Non-pigmented ciliary epithelial cell (primary cell): ENCODE measurements at places on chromosomes 4 and X.

GRCh38 chr4:147318586-147318985 lies 162.3 kb upstream of the EDNRA start:
- DNase-seq: no peak

DNA sequence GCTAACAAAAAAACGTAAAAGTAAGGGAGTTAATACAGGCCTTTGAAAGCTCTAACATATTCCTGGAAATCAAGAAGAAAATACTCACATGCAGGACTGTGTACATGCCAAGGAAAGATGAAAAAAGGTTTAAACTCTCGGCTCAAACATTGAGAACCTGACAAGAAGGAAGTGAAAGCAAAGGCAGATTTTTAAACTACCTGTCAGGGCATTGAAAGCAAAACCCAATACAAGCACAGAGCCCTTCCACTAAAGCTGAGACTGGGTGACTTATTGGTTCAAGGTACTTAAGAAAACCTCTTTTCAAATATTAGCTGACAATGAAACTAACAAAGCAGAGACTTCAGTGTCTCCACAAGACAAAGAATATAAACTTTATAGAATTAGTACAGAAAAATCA lies 313.0 kb upstream of the GRID2 start:
- no peak for DNase-seq

- no peak for DNase-seq
These were observed 628.9 kb downstream of the TLL1 start for GRCh38 chr4:166501941-166502382.

GRCh38 chr4:189185810-189186432 lies 754.8 kb upstream of the FRG1 start:
- no peak for DNase-seq

GRCh38 chrX:130048686-130049222 lies 61.5 kb downstream of the ELF4 start:
- DNase-seq: no peak

- no peak for DNase-seq
These were observed 174.2 kb upstream of the DMD start for GRCh38 chrX:33385546-33385945.

DNA sequence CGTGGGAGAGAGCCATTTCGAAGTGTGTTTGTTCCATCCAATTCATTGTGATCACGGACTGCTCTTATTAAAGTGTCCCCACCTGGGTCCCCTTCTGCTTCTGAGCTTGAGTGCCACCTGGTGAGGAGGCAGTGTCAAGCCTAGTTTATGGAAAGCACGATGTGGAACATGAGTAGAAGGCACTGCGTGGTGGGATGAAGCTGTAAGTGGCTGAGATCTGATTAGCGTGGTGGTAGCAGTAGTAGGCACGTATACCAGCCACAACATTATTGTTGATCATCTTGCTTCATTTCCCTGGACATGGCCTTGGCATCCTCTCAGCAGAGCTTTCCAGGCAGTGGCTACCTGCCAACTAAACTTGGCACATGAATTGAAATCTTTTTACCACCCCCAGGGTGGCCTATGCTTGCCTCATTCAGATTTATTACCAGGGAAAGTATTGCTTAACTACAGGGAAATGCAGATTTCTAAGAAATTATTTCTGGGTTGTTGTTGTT lies 46.4 kb downstream of the GPAT3 start:
- DNase-seq: no peak

- DNase-seq: no peak
These were observed 229.2 kb upstream of the AFF2 start for GRCh38 chrX:148271263-148271662.

DNA sequence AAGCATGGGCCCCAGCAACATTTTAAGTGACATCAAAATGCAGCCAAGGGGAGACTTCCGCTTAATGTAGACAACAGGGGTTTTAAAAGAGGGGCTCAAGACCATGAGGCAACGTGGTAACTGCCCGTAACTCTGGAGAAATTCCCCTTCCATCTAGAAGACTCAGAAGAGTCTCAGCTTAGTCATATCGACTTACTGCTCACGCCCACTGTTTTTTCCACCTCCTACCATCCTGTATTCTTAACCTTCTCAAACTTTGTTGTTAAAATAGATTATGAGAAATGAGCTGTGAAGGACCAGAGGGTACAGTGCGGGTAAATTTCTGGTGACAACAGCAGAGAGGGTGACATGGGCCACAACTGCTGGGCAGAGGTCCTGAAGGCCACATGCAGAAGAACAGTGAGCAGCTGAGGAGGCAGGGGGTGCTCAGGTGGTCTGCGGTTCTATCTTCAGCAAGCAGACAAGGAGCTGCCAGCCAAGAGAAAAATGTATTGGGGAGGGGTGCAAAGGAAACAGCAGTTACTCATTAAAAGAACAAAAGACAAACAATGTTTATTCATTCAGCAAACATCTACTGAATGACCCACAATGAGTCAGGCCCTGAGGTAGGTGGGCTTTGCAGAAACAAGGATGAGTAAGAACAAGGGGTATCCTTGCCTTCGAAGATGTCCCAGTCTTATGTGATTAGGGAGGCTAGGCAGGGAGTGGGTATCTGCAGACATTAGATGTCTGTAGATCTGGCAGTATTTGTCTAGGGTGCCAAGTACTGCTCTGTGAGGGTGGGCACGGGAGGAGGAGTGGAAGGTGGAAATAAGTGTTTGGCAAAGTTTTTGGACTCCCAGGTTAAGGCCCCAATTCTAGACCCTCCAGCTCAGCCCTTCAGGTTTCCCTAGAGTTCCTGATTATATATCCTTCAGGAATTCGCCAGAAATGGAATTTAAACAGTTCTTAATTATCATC lies 175.3 kb downstream of the TSPAN5 start:
- DNase-seq: no peak

DNA sequence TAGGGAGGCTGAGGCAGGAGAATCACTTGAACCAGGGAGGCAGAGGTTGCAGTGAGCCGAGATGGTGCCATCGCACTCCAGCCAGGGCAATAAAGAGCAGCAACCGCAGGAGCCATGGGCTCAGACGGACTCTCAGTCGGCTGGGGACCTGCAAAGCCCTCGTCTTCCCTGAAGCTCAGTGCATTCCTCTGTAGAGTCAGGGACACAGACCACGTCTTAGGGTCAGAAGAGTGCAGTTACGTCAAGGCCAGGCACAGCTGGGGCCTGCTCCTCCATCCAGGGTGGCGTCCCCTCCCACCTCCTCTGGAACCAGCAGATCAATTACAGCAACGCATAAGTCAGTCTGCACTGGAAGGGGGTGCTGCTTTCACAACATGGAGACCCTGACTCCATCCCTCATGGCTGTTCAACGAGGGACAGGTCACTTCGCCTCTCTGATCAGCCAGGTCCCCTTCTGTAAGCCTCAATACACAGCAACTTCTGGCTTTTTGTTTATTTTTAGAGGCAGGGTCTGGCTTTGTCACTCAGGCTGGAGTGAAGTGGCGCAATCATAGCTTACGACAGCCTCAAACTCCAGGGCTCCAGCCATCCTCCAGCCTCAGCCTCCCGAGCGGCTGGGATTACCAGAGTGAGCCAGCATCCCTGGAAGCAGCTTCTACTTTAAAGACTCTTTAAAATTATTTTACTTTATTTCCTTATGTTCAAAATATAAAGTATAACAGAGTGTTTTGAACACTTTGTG lies 76.4 kb downstream of the ZFYVE28 start:
- no peak for DNase-seq

DNA sequence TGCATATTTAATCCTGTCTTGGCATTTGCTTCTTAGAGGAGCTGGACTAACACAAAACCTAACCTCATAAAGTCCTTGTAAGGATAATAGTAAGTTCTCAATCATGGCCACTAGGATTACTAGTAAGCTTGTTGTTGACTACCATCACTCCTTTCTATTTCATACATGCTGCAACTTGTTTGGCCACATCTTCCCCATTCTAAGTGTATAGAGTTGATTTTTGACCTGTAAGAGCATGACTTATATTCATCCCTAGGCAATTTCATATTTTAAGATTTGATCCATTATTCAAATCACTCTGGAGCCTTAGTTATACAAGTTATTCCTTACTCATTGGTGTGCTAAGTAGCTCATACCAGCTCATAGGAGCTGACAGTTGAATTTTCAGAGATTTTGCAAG lies 109.4 kb downstream of the EFHC2 start:
- no peak for DNase-seq

GRCh38 chr4:99655308-99656081 lies 2.1 kb downstream of the C4orf54 start:
- peak; percentile 4 for DNase-seq

- peak; percentile 19 for DNase-seq
These were observed 73.2 kb upstream of the ANXA10 start for GRCh38 chr4:168019019-168019651.

GRCh38 chrX:112846187-112846586 lies 5.6 kb upstream of the AMOT start:
- DNase-seq: no peak

DNA sequence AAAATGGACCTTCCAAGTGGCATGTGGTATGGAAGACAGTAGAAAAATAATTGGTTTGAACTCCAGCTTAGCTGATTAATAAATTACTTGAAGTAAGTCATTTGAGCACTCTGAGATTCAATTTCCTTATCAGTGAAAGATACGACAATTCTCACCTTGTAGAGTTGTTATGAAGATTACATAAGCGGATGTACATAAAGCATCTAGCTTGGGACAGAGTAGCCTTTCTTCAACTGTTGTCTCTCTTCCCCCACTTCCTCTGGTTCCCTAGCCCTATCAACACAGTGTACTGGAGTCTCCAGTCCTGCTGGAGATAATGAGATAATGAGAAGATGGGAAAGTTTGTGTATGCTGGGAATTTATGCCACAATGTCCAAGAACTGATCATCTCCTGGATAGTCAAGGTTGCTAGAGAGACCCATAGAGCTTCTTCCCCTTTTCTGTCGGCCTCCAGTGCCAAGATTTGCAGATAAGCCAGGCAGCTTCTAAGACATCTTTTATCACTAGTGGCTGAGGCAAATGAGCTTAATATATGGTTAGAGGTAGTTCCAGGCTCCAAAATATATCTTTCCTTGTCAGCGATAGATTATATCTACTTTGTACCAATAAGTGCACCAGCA lies 33.9 kb downstream of the VSIG4 start:
- DNase-seq: no peak

- no peak for DNase-seq
These were observed 32.8 kb downstream of the CLCN4 start for GRCh38 chrX:10189317-10190268.

GRCh38 chr4:72846280-72847111 lies 223.0 kb downstream of the COX18 start:
- DNase-seq: no peak

GRCh38 chrX:151370906-151371305 lies 26.1 kb upstream of the VMA21 start:
- no peak for DNase-seq

DNA sequence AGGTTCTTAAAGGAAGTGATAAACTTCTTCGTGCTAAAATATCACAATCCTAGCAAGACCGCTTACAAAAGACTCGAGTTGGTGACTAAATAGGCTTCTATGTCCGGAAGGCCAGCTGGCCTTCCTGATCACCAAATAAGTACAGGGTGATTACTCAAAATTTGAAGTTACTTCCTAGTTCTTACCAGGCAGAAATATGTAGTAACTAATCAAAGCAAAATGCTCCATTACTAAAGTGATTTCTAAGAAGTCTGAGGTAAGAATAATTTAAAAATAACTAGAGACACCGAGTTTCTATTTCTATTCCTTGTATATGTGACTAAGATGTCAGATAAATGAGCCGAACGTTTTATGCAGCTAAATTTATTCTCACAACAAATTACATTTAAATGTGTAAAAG lies 62.2 kb downstream of the NSUN7 start:
- peak; percentile 9 for DNase-seq

GRCh38 chrX:109697855-109698254 lies 35.2 kb downstream of the ACSL4 start:
- DNase-seq: no peak

DNA sequence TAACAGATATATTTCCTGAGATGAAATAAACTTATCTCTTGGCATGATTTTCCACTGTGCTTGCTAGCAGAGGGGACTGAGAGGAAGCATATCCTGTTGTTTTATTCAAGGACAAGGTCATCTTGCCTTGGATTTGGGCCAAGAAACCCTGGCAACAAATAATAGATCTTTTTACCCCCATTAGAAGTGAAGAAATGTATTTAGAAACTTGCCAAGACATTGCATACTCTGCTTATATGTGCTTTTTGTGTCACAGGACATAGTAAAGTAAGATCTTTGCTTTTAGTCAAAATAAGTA lies 170.2 kb downstream of the RAPGEF2 start:
- no peak for DNase-seq

DNA sequence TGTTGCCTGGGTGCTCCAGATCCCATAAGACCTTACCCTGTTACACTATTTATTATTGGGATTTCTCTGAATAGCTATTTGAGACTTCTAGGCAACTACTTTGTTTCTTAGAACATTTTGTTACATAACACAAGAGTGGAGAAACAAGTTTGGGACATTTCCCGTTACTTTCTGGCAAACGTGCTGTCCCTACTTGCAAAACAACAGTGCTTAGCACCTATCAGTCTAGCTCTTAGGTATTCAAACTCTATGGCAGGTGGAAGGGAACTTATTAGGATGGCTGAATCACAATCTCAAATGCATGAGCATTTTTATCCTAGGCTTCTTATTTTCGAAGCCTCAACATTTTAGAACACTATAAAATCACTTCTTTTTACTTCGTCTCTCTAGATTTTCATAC lies 613.6 kb downstream of the DMD start:
- DNase-seq: no peak

DNA sequence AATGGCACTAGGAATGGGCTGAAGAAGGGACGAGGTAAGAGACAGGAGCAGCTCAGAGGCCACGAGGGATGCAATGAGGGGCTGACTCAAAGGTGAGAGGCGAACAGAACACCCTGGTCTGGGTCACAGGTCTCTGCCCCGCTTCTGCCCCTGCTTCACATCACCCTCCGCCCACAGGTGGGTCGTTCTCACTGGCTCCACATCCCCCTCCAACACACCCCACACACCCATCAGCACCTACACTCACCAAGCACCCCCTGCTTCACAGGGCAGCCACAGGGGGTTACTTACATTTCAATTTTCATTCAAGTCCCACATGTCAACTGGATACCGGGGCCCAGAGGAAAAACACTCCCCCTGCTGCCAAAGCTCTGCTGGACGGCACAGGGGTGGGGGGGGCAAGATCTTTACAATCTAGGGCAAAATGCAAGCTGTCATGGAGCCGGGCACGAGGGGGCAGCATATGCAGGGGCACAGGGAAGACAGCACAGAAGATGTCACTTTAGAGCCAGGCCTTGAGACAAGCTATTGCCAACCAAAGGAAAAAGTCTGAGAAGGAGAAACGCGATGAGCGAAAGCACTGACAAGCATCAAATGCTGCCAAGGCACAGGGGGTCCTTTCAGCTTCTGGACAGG lies 94.0 kb downstream of the AFAP1 start:
- DNase-seq: no peak
